NT2/D1 (cell line): ENCODE measurements at places on chromosomes 16 and 17.

- DNase-seq: no peak
These were observed 143.1 kb upstream of the CACNG5 start for GRCh38 chr17:66691644-66692420.

GRCh38 chr17:36907407-36907806 is 29.9 kb upstream of the LHX1 start:
- no peak for DNase-seq

- DNase-seq: no peak
These were observed 1245.8 kb downstream of the CDH11 start for GRCh38 chr16:63876103-63876502.

DNA sequence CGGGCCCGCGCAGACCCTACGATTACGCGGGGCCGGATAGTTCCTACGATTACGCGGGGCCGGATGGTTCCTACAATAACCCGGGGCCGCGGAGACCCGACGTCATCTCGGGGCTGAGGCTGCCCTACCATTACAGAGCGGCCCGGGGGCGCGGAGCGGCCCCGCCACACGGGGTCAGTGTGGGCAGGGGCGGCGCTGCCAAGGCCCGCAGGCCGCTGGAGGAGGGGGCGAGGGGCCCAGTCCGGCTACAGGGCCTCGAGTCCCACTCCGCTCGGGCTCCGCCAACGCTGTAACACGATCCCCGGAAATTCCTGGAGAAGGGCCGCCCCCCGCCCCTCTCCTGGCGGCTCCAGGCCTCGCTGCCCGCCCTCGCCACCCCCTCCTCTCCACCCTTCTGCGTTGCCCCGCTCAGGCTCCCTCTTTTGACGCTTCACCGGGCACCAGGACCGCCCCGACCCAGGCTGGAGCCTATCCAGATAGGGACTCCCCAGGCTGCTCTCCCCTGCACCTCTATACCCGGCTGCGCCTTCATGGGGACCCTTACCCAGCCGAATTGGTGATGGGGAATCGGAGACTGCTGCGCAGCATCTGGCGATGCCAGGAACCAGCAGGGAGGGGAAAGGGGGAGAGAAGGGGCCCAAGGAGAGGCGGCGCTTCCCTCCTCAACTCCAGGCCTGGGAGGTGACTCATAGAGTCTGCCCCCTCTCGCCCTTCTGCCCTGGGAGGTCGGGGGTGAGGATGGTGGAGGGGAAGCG is at the start of gene RAB34:
Gene RAB34 (minus strand): TSS at position 291 of the 755 bp plus-strand sequence. CDS start 602 bp downstream, outside the sequence.
- peak; percentile 82 for DNase-seq

GRCh38 chr17:35930211-35931065 is at the start of gene RDM1:
RDM1 (minus strand) TSS chr17:35930773; CDS start chr17:35930727, 46 bp downstream.
- peak; percentile 76 for DNase-seq

DNA sequence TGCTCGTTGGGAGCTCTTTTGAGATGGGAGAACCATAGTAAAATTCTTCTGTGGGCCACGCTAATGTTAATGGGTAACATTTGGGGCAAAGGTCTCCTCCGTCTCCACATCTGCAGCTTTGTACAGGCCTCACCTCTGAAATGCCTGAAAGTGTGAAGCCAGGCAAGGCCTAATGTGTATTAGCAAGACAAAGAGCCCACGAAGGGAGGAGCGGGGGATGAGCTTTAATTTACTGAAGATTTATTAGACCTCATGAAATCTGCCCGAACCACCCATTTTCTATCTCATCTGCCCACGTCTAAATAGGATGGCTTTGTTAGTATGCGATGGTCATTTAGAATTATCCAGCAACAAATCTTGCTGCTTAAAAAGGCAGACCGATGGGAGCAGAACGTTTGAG is 408.9 kb downstream of the PMP22 start:
- no peak for DNase-seq
